Smooth muscle cell of the pulmonary artery (primary cell): ENCODE measurements at places on chromosomes 11 and 22. TPM values are rescaled to one million over a fixed set of nuclear protein-coding genes. Genes with fewer than 3 reads are reported as not detected.

HPX gene
- 0.78 and 0.92 TPM in 2 replicates for total RNA-seq

RTN4RL2 gene
- 0.13 TPM in 1 of 2 replicates, not detected in the other for total RNA-seq

IRAG1 gene
- total RNA-seq: 40.8 and 69.0 TPM in 2 replicates

NCAM1 gene
- 1.6 and 3.8 TPM in 2 replicates for total RNA-seq

TEF gene
- 12.8 and 16.5 TPM in 2 replicates for total RNA-seq
